ENCODE measurements at places on chromosomes 11 and 22. TPM values are rescaled to one million over a fixed set of nuclear protein-coding genes. Genes with fewer than 3 reads are reported as not detected.

GP1BB gene
- 2.0 TPM for polyA plus RNA-seq

KRTAP5-1 gene
- polyA plus RNA-seq: not detected

RTCB gene
- 119 TPM for polyA plus RNA-seq

TRAPPC4 gene
- 81.5 TPM for polyA plus RNA-seq

NLRP10 gene
- polyA plus RNA-seq: not detected

CD6 gene
- 8.6 TPM for polyA plus RNA-seq

OR51B5 gene
- not detected for polyA plus RNA-seq

SHANK2 gene
- polyA plus RNA-seq: not detected

RABL2B gene
- 25.0 TPM for polyA plus RNA-seq

LRRC4C gene
- polyA plus RNA-seq: not detected

PATE2 gene
- polyA plus RNA-seq: not detected

SLCO2B1 gene
- polyA plus RNA-seq: not detected

CWC15 gene
- polyA plus RNA-seq: 56.3 TPM

CNIH2 gene
- polyA plus RNA-seq: not detected

MYRF gene
- not detected for polyA plus RNA-seq

PRR5L gene
- 1.2 TPM for polyA plus RNA-seq

CSNK2A3 gene
- 1.3 TPM for polyA plus RNA-seq

MICAL2 gene
- polyA plus RNA-seq: 0.84 TPM

FZD4 gene
- not detected for polyA plus RNA-seq

RFPL1 gene
- not detected for polyA plus RNA-seq

CCDC134 gene
- 6.1 TPM for polyA plus RNA-seq

LGR4 gene
- 0.55 TPM for polyA plus RNA-seq

Measured in IgD-negative memory B cell (primary cell).